ENCODE measurements at places on chromosomes 3 and 15. TPM values are rescaled to one million over a fixed set of nuclear protein-coding genes. Genes with fewer than 3 reads are reported as not detected.

POPDC2 gene
- 0.50 TPM for total RNA-seq

MUSTN1 gene
- 0.35 TPM for total RNA-seq

ACTR8 gene
- total RNA-seq, result 18.4 TPM

MESP2 gene
- 0.30 TPM for total RNA-seq

DNAH12 gene
- total RNA-seq, result not detected

PCBP4 gene
- 12.7 TPM for total RNA-seq

DOCK3 gene
- 0.35 TPM for total RNA-seq

GOLGA6L10 gene
- 0.50 TPM for total RNA-seq

ZNF662 gene
- not detected for total RNA-seq

LTK gene
- total RNA-seq, result 0.13 TPM

THAP10 gene
- 5.0 TPM for total RNA-seq

GOLGA6L7 gene
- not detected for total RNA-seq

MBD4 gene
- total RNA-seq, result 23.7 TPM

STRIT1 gene
- not detected for total RNA-seq

SLC24A5 gene
- total RNA-seq, result not detected

GUCA1C gene
- total RNA-seq, result not detected

TCAIM gene
- 8.7 TPM for total RNA-seq

TMCO5A gene
- not detected for total RNA-seq

TRH gene
- not detected for total RNA-seq

ROPN1 gene
- not detected for total RNA-seq

GOLGA6A gene
- 0.09 TPM for total RNA-seq

POMGNT2 gene
- 5.9 TPM for total RNA-seq

STAC gene
- 2.3 TPM for total RNA-seq

ASB14 gene
- total RNA-seq, result not detected

FGF7 gene
- not detected for total RNA-seq

CRYBG3 gene
- total RNA-seq, result 6.1 TPM

ADIPOQ gene
- total RNA-seq, result not detected

SPPL2A gene
- total RNA-seq, result 82.1 TPM

OR5K4 gene
- not detected for total RNA-seq

ACTRT3 gene
- 2.4 TPM for total RNA-seq

IGSF11 gene
- 5.6 TPM for total RNA-seq

HYAL2 gene
- 25.9 TPM for total RNA-seq

CHRM5 gene
- total RNA-seq, result 0.06 TPM

LRRC15 gene
- total RNA-seq, result 0.20 TPM

ACAP2 gene
- total RNA-seq, result 8.8 TPM
